A549 treated with RU486 at 1 μM for 4 hours (cell line): ENCODE measurements at places on chromosomes 1 and 21. TPM values are rescaled to one million over a fixed set of nuclear protein-coding genes. Genes with fewer than 3 reads are reported as not detected.

The SMCP gene
- total RNA-seq = not detected in 5 replicates

The HOOK1 gene
- 0.17 to 0.94 TPM (median 0.21 TPM) in 5 replicates for total RNA-seq

The FMO4 gene
- 0.29 to 0.80 TPM (median 0.49 TPM) in 5 replicates for total RNA-seq

The COL16A1 gene
- total RNA-seq = 4.3 to 6.9 TPM (median 5.2 TPM) in 5 replicates
